ENCODE measurements at places on chromosomes 3 and 15.

DNA sequence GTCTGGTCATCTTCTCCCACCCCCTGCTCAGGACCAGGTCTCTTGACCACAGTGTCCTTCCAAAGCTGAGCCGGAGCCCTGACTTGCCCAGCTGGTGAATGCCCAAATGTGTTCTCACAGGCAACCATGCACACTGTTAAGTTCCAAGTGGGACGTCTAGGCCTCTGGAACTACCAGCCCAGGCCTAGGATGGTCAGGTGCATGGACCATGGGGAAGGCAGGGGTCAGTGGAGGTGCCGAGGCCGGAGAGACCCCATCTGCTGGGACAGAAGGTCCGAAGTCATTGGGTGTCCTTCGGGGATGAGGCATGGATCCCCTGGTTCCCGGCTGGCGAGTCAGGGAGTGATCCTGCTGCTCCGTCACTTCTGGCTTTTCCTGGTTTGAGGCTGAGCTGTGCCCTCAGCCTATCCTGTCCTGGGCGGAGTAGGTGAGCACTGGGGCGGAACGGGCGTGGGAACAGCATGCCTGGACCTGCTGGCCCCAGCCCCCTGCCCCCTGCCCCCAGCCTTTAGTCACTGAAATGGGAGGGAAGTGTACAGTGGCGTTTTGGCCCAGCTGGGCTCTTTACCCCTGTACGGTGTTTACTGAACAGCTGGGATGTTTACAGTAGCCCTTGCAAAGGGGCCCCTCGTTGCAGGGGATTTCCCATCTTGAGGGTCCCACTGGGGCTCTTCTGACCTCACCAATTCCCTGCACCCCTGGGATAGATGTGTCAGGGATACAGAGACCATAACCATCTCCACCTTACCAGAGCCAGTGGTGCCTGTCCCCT lies 12.1 kb downstream of the SEMA3F start:
- no peak for DNase-seq

- DNase-seq: no peak
Observed at GRCh38 chr3:33067484-33067883, 29.5 kb downstream of the GLB1 start.

GRCh38 chr15:81001152-81002008 lies 657 bp downstream of the TLNRD1 start:
- no peak for DNase-seq

DNA sequence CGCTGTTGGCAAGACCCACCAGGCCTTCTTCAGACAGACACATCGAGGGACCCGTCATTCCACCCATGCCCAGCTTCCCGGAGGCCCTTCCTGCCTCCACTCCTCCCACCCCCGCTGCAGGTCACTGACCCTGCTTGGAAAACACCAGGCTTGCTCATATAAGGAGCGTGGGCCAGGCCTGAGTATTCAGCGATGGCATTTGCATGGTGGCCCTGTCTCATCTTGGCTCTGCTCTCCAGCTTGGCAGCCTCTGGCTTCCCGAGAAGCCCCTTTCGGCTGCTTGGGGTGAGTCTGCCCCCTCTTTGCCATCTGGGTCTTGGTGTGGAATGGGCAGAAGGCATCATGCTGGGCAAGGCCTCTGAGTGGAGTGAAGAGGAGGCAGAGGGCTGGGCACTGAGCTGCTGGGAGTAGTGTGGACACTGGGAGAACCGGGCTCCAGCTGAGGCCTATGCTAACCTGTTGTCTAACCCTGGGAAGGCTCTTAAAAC lies at the start of gene ITIH3:
Gene ITIH3, plus strand, starts transcription at position 185 of the 488 bp plus-strand sequence. Its CDS starts 8 bp downstream, at position 193.
- no peak for DNase-seq

DNA sequence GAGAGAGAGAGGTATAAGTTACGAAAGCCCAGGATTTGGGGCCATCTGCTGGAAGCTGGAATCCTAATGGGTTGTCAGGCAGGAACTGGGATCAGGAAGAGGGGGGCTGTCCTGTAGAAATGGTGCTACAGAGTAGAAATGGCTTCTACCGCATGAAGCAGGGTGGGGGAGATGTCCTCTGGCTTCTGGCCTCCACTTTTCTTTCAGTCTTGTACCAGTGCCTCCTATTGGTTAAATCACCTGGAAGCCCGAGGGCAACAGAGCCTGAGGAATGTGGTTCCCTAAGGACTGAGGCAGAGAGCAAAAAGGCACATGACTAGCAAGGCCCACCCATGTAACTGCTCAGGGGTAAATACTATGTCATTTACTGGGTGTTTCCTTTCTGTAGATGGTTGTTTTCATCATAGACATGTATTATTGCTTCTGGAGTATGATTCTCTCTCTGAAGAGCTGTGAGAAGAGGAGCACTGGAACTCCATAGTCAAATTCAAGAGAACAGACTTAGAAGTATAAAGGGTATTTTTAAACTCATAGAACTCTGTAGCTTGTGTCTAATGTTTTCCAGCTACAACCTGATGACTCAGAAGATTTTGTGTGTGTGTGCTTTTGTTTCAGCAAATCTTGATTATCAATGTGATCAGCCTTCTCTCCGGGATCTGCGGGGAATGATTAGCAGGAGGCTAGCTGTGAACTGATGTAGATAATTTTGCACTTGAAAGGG lies 20.2 kb upstream of the MITF start:
- DNase-seq: no peak
